ENCODE measurements at places on chromosomes 3 and 15.

DNA sequence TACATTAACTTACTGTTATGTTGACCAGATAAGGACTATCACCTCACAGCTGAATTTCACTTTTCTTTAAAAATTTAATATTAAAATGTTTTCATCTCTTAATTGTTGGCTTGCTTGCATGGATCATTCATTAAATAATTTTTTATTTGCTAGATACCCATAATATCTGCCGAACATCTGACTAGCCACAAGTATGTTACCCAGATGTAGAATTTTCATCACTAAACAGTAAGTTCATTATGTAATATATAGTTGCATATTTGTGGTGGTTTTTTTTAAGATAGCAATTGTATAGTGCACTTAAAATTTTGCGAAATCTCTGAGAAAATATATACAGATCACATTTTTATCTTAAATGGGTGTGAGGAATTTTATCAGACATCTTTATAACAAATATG is 190.4 kb downstream of the MBNL1 start:
- no peak for DNase-seq

- DNase-seq = no peak
These were observed 57.1 kb downstream of the RAP2B start for GRCh38 chr3:153219146-153219545.

- no peak for DNase-seq
These were observed 4.8 kb downstream of the SIDT1 start for GRCh38 chr3:113537155-113537554.

DNA sequence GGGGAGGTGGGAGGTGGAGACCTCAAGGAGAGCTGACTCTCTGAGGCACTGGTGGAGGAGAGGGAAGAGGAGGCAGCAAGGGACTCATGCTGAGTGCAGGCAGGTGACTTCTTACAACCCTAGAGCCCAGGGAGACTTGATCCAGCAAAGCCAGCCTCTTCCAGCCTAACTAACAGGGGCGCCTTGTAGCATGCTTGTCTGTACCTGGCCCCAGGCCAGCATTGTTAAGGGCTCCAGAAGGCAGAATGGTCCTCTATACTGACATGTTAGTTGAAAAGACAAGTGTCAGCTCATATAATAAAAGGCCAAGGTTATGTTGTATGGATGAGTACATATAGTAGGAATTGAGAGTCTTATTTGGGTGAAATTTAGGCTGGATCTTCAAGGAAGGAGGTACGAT is 65.4 kb downstream of the CHDH start:
- DNase-seq = no peak

DNA sequence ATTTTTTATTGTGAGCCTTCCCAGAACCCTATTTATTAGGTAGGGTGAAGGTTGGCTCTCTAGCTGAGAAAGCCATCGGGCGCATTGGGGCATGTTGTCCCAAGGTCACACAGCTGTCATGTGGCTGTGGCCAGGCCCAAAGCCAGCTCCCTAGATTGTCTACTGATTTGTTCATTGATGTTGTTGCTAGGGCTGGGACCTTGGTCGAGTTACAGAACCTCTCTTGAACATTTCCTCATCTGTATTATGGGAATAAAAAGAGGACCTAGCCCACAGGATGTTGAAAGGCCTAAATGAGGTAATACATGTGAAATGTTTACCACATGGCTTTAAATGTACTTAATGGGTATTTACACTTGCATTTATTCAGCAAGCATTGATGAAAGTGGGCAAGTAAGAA is 252.5 kb downstream of the SUCLG2 start:
- DNase-seq = no peak

DNA sequence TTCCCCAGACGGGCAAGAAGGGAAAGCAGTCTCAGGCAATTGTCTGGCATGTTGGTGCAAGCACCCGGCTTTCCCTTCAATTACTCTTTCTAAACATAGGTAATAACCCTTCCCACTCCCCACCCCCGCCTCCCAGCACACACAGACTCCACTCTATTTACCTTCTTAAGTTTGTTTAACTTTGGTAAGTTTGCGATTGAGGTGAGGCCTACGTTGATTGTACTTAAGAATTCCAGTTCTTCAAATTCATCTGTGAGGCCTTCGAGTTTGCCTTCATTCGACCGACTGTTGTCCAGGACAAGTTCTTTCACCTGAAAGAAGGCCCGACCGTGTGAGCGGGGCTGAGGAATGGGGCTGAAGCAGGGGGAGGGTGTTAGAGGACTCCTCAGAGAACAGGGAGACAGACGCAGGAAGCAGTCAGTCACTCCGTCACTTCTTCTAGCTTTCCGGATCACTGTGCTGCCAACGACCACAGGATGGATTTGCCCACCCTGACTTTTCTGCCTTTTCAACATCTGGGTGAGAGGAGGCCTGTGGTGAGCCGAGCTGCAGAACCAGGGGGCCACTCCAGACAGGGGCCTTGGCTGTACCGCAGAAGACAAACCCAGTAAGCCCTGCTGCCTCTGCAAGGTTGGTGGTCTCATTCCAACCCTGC is 33.0 kb downstream of the ANP32A start:
- no peak for DNase-seq

DNA sequence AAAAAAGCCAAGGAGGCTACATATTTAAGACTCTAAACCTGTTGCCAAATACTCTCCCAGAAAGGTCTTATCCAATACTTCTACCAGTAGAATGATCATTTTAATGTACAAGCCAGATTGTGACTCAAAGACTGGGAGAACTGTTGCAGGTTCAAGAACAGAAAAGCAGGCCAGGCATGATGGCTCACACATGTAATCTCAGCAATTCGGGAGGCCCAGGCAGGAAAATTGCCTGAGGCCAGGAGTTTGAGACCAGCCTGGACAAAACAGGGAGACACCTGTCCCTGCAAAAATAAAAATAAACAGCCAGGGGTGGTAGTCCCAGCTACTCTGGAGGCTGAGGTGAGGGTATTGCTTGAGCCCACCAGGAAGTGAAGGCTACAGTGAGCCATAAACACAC is 17.8 kb upstream of the THUMPD3 start:
- DNase-seq = no peak

DNA sequence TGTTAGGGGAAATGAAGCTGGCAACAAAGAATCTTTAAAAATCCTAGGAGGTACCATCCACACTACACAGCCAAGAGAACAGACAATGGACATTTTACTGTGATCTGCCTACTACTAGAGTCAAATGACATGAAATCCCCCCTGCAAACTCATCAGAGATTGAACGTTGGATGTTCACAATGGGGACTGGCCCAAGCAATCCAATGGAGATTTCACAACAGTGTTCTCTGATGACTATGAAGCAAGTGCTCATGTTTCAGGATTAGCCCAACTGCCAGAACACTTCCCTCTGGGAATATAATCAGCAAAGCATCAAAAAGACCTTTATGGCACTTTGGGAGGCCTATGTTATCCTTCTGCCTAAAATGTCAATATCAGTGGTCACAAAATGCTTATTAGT is 97.8 kb downstream of the IGSF11 start:
- no peak for DNase-seq

GRCh38 chr3:185042312-185043050 is 110.4 kb downstream of the C3orf70 start:
- DNase-seq = no peak

DNA sequence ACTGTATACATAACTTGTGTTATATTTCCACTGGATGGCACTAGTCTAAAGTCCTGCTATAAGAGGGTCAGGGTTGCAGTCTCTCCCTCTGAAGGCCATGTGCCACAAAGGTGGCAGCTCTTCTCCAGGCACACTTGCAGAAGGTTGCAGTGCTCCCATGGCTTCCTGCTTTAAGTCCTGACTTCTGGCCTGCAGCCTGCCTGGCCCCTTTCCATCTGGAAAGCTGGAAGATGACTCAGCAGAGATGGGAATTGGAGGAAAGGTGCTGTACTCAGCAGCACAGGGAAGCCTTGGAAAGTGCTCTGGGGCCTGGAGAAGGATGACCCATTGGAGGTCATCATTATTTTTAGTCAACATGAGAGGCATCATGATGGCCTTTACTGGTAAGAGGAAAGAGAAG is 40.9 kb upstream of the MRPL3 start:
- peak; percentile 46 for DNase-seq

GRCh38 chr15:101138913-101139880 is 112.7 kb downstream of the CHSY1 start:
- DNase-seq = no peak

DNA sequence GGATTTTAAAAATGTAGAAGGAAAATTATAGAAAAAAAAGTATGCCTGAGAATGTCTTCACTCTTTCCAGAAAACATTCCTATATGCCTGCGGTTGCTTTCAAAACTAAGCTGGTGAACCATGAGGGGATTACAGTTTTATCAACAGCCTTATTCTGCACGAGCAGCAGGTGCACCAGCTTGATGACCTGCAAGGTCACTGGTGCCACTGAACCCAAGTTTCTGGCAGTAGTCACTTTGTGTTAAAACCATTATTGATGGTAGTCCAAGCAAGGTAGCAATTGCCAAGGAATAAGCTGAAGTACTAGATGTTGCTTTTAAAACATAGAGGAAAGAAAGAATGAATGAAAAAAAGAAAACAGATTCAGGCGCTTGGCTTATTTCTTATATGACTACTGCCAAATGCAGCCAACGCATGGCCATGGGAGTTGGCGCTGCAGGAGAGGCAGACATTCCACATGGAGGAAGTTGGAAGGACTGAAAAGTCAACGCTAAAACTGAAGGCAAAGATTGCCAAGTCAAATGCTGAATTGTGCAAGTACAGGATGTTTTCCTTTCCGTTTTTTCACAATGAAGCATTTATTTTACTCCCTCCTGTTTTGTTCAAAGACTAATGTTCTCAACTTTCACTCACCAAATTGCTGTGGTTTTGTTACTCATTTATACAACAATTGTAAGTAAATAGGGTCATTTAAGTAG is 601.4 kb downstream of the CADM2 start:
- no peak for DNase-seq

DNA sequence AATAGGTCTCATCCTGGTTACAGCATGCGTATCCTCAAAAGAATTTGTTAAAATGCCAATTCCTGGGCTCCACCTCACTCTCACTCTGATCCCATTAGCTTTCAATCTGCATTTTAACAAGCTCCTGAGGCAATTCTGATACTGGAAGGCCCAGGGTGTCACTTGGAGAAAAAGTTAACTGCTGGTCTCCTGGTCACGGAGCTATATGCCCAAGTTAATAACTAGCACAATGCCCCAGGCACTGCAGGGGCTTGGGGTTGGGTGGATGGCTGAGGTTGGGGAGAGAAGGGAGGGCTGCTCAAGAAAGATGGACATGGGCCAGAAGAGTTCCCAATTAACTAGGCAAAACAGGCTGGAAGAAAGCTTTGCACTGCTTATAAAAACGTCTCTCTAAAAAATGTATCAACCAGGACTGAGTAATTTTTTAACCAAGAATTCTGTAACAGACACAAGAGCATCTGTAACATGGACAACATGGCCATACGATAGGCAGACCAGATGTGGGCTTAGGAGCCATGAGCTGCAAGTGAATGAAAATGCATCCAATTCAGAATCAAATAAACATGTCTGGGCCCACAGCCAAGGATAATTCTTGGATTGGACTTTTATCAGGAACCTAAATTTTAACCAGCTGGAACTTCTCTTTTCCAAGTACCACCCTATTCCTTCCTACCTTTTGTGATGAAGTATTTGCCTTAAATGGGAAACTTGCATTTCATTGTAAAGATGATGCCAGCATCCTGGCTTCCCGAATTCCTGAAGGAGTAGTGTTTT is 4.2 kb downstream of the IL17RD start:
- no peak for DNase-seq

Measured in AG08396 (cell line).